Body of pancreas (tissue), 4 donors: ENCODE measurements at places on chromosomes 12 and 14.

DNA sequence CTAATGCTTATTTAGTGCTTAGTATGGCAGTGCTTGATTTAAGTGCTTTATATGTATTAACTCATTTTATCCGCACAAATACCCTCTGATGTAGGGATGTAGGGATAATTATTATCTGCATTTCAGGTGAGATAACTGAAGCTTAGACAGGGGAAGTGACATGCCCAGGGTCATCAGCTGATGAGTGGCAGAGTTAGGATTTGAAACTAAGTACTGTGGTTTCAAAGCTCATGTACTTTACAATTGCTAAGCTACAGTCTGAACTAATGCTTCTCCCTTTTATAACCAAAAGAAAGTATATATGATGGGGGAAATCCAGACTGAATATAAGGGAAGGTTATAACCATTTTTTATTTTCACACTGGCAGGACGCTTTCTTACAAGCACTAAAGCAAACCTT is 229.6 kb upstream of the NAV3 start:
- DNase-seq = no peak

DNA sequence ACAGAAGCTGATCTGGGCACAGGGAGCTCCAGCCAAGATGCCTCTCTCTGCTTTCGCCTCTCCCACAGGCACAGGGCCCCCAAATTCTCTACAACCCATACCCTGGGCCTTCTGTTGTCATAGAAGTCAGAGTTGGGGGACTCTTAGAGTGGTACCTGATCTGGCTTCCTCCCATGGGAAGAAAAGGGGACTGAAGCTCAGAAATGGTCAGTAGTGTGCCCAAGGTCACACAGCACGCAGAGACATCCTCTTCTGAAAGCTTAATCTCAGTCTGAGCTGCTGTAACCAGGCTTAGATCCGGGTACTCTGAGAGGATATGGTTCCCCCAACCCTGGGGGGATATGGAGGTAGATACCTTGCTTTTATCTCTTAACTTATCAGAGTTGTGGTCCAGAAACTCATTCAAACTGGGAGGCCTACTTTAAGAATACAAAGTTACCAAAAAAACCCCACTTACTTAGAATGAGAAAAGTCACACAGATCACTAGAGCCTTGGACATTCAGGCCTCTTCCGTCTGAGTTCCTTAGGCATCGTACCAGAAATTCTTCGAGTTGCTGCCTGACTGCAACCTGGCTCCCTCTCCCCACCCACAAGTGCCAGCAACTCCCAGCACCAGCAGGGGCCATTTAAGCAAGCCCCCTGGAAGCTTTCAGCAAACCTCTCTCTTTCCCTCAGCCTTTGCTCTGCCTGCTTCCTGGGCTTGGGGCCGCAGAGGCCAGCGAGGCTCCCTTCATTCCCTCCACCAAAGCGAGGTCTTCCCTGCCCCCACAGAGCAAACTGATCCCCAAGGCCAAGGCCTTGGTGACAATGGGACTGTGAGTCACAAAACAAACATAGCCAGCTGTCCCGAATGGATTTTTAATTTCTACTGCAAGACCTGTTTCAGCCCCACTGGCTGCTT is 13.9 kb downstream of the KRT7 start:
- peak; percentile 88 for DNase-seq

GRCh38 chr12:111160350-111161241 is 208.3 kb downstream of the PHETA1 start:
- DNase-seq = no peak

DNA sequence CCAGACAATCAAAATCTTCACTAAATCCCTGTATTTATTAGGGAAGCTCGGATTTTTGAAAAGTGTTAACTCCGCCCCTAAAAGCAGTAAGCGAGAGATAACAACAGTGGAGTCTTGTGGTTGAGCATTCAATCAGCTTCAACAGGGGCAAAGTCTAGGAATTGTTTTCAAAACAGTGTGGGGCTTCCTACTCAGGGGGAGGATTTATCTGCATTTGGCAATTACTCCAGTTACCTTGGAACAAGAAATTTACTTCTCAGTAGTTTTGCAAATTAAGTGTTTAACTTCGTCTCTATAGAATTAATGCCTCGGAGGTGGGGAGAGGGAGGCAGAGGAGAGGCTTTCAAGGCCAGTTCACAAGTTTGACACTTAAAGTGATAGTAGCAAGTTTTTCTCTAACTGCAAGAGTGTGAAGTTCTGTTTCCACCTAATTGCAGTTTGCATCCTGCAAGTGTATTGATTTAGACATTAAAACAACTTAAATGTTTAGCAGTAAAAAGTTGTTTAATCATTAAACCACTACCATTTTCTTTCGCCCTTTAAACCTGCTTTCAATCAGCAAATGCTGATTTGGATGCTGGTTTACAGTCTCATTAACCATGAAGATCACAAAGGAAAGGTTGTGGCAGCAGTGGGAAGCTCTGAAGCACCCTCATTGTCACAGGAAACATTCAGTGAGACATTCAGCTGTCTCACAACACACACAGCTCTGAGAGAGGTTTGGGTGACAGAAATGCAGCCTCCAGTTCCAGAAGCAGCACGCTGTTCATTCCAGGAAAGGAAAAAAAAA is 102.0 kb downstream of the HMGA2 start:
- no peak for DNase-seq
